ENCODE measurements at places on chromosomes 1 and 21.

- no peak for DNase-seq
These were observed 30.2 kb downstream of the AK4 start for GRCh38 chr1:65178235-65178634.

DNA sequence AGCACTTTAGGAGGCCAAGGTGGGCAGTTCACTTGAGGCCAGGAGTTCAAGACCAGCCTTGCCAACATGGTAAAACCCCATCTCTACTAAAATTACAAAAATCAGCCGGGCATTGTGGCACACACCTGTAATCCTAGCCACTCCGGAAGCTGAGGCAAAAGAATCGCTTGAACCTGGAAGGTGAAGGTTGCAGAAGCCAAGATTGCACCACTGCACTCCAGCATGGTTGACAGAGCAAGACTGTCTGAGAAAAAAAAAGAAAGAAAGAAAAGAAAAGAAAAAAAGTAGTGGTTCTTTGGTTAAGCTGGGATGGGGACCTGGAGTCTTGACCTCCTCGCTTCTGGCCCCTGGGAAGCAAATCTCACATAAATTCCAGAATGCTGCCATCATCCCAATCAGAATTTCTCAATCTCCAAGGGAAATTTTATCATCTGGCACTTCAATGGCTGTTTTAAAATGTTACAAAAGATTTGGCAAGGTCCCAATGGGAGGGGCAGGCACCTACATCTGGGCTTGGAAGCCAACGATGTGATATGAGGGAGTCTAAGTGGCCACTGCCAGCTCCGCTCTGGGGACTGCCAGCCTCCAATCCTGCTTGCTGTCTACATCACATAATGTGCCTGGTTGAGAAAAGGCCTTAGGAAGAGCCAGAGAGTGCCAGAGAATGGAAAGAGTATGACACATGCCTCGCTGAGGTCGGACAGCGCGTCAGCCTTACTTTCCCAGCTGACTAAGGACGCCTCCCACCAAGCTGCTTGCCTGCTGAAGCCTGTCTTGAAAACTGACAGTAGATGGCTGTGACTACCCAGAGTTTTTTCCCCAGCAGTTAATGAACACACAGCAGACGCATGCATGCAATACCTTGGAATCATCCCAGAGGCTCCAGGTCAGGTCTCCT is 42.1 kb upstream of the SRP9 start:
- DNase-seq, result peak; percentile 96

DNA sequence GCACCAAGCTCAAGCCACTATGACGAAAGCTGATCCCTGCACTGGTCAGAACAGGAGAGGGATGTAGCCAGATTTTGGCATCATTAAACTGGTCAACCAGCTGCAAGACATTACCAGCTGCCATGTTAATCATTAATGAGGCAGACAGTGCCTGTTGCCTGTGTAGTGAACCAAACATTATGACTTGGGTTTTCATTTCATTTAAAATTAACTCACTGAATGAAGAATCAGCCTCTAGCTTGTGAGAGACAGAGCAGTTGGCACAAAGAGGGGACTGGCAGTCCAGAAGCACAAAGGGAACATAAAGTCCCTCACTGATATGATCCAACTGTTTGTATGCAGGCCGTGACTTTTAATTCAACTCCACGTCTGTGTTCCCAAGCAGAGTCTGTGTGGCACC is 318.9 kb downstream of the SEC16B start:
- no peak for DNase-seq

DNA sequence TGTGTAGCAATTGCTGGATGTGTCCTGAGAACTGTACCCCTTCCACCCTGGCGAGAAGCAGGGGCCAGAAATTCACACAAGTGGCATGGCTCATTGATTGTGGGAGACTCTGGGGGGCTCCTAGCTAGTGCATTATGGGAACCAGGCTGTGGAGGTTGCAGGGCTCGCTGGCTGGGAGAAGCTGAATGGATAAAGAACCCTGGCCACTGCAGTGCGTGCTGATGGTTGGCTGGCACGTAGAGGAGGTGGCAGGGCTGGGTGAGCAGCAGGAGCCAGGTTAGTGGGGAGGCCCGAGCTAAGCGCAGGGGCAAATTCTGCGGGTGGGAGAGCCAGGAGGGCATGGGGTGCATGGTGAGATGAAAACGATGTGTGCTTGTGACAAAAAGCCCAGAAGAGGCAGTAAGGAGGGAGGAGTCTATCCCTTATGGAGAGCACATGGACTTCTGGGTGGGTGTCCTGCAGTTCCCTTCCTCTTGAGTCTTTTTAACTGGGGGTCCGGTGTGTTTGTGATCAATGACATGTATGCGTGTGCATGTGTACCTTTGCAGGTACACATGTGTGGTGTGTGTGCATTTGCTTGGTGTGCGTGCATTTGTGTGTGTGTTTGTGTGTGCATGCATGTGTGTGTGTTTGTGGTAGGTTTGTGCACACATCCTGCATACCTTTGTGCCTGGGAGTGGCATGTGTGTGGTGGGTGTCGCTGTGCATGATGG is 3.6 kb downstream of the GUK1 start:
- no peak for DNase-seq

- DNase-seq, result no peak
These were observed 30.6 kb downstream of the LDLRAP1 start for GRCh38 chr1:25573961-25574360.

GRCh38 chr21:27596196-27596595 is 629.3 kb upstream of the ADAMTS5 start:
- DNase-seq, result no peak

- peak; percentile 55 for DNase-seq
These were observed 374 bp downstream of the SH2D5 start for GRCh38 chr1:20732071-20732587.

All from fibroblast of villous mesenchyme (primary cell).